ENCODE measurements at places on chromosomes 12 and 14. TPM values are rescaled to one million over a fixed set of nuclear protein-coding genes. Genes with fewer than 3 reads are reported as not detected.

- no peak for DNase-seq
Measured at GRCh38 chr12:131711551-131712205, 788 bp downstream of the SFSWAP start.

- DNase-seq = no peak
Measured at GRCh38 chr14:86739761-86740160, 1209.8 kb downstream of the FLRT2 start.

DNA sequence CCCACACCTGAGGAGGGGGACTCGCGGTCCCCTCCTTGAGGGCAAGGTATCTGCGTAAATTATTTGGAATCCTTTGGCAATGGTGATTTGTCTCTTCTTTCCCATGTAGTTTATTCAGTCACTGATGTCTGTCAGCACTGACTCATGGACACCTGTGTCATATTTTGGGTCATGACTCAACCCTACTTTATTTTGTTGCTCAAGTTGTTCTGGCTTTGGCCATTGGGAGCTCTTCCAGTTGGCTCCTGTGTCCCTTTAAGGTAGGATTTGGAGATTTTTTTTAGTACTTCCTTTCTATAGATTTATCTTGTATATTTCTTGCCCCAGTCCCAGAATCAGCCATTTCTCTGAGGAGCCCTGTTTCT lies 47.4 kb upstream of the C14orf180 start:
- DNase-seq = no peak

DNA sequence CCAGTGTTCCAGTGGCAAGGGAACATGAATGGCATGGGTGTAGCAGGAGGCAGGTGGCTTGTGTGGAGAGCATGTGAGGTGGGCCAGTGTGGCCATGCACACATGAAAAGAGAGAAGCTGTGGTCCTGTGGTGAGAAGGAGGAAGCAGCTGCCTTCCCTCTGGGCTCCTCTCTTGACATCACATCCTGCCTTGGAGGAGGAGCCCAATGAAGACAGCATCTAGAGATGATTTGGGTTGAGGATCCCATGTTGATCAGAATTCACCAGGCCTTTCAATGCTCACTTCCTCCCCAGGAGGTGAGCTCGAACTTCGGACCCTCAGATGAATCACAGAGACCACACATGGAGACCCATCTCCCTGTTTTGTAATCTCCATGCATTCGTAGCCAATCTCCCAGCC lies 82.6 kb downstream of the LRRC74A start:
- no peak for DNase-seq

The MEG3 gene
- polyA plus RNA-seq = 19.9 TPM

The AHNAK2 gene
- 0.40 TPM for polyA plus RNA-seq

The FAM161B gene
- 0.96 TPM for polyA plus RNA-seq

Data from liver (tissue), 10 donors.